Central memory CD4-positive, alpha-beta T cell (primary cell): ENCODE measurements at places on chromosomes 2 and 18.

GRCh38 chr2:136029149-136029548 is 43.7 kb upstream of the DARS1 start:
- no peak for DNase-seq

GRCh38 chr18:32319084-32319483 is 129.2 kb downstream of the MEP1B start:
- no peak for DNase-seq

GRCh38 chr2:229080172-229080571 is 190.9 kb downstream of the PID1 start:
- no peak for DNase-seq

DNA sequence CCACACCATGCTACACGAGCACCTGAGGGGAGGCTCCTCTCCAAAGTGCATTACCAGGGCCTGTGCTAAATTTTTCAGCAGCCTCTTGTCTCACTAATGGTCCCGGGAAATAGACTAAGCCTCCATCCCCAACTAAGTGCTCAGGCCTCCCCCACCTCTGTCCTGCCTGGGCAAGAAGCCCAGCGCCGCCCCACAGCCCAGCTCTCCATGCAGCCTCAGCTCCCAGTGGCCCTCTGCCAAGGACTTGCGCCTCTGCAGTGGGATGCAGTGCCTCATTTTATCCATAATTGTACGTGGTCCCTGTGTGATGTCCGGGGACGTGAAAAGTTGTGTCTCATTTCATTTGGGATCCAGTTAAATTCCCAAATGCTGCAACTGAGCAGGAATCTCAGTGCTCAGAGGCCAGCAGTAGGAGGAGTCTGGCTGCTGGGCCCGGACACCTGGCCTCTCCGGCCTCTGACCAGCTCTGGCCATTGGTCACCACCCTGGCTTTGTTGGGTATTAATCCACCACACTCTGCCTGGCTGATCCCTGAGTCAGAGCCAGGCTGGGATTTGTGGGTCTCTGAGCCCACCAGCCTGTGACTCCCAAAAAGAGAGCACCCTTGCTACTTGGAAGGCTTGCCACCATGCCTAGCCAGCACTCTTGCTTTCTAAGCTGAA is 11.4 kb upstream of the STEAP3 start:
- DNase-seq, result no peak

DNA sequence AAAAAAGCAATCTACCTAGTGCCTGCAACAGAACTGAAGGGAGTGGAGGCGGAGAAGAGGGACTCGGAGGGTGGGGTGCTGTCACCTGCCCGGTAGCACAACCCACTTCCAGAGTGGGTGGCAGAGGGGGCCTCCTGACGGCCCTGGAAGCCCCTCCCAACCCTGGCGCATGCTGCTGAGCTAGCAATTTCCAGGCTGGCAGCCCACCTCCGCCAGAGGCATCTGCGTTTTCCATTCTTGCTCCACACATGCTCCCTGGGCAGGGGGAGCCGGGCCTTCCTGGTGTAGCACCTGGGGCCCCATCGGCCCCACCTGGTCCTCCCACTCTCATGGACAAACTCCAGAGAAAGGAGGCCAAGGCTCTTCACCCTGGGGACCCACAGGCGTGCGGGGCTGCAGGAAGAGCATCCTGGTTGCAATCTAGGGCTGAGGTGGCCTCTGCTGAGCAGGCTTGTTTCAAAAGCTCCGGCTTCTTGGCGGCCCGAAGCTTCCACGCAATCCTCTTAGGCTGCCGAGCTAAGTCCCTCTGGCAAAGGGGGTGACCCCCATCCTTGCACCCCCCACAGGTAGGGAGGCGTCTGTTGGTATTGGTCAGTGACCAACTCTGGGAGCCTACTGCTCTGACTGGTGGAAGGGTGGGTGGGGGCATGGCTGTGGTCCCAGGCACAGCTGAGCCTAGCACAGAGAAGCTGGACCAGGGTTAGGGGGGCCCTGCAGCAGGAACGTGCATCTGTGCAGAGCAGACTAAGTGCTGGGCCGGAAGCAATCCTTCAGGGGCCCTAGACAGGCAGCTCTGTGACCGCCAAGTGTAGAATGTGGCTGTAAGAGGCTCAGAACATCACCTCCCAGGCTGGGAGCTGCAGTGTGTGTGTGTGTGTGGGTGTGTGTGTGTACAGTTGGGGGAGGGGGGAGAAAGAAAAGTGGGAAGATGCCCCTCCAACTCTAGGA is 2.6 kb downstream of the HS6ST1 start:
- no peak for DNase-seq

- no peak for DNase-seq
Observed at GRCh38 chr2:72111061-72111460, 36.6 kb downstream of the CYP26B1 start.

DNA sequence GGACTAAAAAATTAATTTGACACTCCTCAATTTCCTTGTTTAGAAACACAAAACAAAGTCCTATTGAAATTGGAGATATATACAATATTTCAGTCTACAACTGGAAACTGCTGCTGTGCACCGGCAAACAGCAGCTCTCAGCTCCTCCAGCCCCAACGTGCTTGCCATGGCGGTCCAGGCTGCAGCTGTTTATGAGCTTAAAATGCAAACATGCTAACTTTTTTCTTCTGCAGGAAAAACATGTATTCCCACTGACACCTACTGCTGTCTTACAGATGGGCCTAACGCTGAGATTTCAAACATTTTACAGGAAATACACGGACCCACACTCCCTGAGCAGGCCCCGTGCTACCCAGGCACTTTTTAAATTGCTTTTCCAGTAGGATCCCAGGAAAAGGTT is 195.5 kb downstream of the BCL11A start:
- DNase-seq, result no peak

- no peak for DNase-seq
Observed at GRCh38 chr2:107430006-107430405, 396.7 kb upstream of the RGPD4 start.

DNA sequence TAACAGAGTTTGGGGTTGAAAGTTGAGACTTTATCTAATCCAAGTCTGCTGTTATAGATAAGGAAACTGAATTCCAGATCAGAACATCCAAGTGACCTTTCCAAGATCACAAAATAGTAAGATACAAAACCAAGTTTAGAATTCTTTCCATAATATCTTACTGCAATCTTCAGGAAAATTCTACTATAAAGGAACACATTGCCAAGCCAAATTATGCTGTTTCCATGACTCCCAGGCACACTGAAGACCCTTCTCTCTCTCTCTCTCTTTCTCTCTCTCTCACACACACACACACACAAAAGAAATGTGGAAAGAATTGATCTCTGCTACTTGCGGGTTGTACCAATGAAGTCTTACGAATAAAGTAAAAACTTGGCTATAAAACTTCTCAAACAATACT is 398.4 kb downstream of the METTL4 start:
- no peak for DNase-seq

DNA sequence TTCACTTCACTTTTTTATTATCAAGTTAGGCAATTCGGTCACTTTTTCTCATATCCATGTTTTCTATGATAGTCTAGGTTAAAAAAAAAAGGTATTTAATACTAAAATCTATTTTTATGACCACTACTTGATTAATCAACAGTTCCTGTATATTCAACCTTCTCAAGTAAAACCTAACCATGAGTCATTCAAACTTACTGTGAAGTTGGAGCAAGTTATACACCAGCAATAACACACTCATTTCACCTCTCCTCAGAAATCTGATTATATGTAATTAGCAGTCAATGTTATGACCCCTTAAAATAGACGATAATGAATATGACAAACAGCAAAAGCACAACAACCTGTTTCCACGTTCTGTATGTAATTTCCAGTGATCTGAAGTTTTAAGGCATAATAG is 35.0 kb upstream of the ADAM17 start:
- DNase-seq, result no peak

GRCh38 chr2:129849559-129850160 is 129.8 kb upstream of the RAB6C start:
- peak; percentile 54 for DNase-seq

- DNase-seq, result no peak
Observed at GRCh38 chr18:48910972-48911545, 39.7 kb downstream of the SMAD7 start.

DNA sequence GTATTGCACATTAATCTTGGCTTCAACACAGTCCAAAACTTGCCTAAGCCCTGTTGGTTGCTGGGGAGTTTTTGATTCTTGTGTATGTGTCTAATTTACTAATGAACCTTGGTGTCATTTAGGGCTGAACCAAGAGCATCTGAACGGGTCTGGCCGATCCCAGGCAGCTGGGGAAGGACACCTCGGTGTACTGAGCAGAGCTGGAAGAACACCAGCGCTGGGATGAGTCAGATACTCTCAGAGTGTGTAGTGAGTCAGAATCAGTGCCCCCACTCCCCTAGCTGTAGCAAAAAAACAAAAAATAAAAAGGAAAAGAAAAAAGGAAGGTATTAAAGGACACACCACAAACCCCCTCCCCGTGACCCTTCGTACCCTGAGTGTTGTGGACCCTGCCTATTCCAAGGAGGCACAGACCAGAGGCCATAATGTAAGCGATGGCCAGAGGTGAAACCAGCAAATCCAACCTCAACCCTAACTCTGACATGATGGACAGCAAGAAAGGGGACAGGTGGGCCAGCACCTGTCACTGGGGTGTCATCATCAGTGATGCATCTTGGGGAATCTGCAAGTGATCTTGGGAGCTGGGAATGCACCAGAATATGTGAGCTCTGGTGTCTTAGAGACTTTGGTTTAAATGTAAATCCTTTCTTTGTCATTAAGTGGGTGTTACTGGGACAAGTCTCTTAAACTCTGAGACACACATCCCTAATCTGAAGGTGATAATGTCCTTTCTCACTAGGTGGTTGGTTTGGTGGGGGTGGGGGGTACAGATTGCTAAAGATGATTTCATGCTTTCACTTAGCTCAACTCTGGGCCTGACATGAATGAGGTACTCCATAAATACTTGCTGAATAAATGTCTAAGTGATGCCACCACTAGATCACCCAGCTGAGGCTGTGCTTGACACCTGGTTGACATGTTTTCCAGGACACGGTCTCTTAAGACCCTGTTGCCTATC is 34.2 kb upstream of the NCOA1 start:
- DNase-seq, result no peak

DNA sequence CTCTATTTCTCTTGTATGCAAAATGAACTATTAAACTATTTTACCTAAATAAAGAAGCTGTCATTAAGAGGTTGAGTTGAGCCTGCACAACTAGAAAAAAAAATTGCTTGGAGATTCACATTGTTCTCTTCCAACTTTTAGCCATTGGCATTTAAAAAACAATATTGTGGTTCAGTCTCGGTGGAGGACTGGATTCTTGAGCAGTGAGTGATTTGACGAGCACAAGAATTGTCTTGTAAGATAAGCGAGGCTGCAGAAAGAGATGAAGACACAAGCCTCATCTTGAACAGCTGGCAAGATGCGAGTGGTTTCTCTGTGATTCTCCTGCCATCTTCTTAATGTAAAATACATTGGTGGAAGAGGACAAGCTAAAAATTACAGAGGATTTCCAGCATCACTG is 67.0 kb downstream of the GALR1 start:
- no peak for DNase-seq

DNA sequence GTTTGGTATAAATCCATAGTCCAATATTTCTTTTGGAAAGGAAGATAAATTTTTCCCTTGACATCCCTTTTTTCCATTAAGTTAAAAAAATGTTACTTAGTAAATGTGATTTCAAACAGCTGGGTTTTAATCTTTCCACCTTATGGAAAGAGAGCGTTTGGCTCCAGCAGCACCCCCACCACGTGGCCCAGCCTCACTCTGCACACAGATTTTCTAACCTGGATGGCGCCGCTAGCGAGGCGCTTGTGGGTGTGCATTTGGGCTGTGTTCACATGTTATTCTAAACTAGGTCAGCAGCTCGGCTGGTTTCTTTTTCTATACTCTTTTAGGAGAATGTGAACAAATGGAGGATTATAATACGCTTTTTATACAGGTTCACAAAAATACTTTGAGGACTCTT is 218.0 kb downstream of the LDLRAD4 start:
- DNase-seq, result peak; percentile 68

DNA sequence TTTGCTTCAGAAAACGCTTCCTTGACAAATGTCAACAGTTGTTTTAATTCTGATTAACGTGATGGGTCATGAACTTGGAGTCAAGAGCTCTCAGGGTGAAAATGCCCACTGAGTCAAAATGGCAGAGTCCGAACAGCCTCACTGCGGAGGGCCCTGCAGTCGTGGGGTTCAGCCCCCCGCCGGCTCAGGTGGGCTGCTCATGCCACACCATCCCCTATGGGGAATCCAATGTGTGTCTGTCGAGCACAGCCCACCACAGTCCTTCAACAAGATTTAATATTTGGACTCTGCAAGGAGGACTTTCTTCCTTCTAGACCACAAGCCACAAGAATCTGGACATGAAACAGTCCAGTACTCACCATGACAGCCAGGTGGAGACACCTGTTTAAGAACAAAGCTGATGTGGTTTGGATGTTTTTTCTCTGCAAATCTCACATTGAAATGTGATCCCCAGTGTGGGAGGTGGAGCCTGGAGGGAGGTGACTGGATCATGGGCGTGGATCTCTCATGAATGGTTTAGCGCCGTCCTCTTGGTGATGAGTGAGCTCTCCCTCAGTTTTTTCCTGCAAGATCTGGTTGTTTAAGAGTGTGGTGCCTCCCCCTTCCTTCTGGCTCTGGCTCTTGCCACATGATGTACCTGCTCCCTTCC is 201.0 kb downstream of the NDUFA10 start:
- DNase-seq, result no peak

DNA sequence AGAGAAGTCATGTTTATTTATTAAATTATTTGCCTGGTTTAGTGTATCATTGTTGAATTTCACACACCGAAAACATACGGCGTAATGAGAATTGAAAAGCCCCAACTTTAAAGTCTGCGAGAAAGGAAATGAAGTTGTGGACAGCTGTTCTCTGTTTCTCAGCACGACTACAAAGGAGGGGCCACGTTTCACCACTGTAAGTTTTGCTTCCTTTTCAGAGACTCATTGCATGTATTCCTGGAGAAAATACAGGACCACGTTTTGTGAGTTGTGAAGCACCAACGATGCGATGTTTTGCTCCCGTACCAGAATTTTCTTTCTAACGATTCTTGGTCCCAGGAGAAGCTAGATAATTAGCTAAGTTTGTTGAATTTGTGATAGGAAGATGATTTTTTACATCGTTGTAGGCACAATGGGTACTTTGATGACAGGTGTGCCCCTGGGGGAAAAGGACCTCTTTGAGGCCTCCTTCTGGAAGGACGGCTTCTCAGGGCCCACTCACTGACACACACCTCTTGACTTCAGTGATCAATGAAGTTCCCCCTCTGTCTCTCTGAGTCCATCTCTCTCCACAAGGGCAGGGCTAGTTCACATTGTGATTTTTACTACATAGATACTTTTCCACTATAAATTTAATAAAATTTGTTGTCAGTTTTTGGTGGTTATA is 23.7 kb upstream of the ACKR3 start:
- DNase-seq, result peak; percentile 31

GRCh38 chr18:57433934-57434535 is 1.1 kb upstream of the ONECUT2 start:
- no peak for DNase-seq

GRCh38 chr2:108634011-108634410 is 85.3 kb upstream of the RANBP2 start:
- no peak for DNase-seq

- no peak for DNase-seq
Observed at GRCh38 chr18:34595690-34596089, 114.4 kb upstream of the DTNA start.

- DNase-seq, result no peak
Observed at GRCh38 chr2:188713961-188714360, 260.2 kb upstream of the COL3A1 start.
